Cardiac septum (tissue), 1 donor: ENCODE measurements at places on chromosomes 2 and 18. TPM values are rescaled to one million over a fixed set of nuclear protein-coding genes. Genes with fewer than 3 reads are reported as not detected.

DNA sequence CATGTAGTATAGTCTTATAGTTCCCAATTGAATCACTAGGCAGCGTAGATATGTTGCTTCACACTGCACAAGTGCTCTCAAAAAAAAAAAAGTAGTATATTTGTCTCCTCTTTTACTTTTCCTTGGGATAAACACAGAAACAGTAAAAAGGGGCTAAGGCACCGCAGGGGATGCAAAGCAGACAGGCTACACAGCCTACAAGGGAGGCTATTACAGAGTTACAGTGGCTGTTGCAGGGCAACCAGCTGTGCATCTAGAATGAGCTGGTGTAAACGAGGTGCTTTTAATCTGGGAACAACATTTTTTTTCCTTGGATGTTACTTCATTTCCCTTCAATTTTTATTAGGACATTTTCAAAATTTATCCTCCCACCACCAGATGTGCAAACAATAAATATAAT, 1934.7 kb upstream of the CELF4 start:
- no peak for DNase-seq

DNA sequence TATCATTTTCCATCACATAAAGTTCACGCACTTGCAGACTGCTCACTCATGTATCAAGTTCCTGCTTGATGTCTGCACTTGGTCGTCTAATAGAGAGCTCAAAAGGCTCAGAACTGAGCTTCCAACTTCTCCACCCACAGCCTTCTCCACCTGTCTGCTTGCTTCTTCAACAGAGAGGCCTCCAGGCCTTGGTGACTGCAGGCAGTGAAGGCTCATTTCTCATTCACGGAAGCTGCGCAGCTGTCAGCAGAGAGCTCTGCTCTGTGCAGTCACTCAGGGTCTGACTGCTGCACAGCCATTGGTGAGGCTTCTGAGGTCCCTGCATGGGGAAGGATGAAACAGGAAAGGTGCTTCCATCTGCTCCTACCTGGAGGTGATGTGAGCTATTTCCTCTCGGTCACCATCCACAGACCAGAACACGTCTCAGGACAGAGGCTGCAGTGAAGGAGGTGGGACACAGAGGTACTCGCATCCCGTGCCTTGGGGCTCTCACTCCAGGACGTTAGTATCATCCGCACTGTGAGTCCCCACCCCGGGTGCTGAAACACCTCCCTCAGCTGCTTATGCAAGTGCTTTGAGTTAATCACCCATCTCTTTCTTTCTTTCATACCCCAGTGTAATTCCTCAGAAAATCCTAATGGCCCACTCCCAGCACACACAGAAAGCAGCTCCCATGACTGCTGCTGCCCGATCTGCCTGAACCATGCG, 126.2 kb downstream of the TMEM18 start:
- DNase-seq: no peak

- DNase-seq: no peak
Observed at GRCh38 chr18:8978394-8978793, 124.1 kb upstream of the NDUFV2 start.

GRCh38 chr2:130353291-130354138, 2.3 kb upstream of the PTPN18 start:
- DNase-seq: no peak

- DNase-seq: no peak
Observed at GRCh38 chr2:226137201-226137811, 662.3 kb downstream of the IRS1 start.

DNA sequence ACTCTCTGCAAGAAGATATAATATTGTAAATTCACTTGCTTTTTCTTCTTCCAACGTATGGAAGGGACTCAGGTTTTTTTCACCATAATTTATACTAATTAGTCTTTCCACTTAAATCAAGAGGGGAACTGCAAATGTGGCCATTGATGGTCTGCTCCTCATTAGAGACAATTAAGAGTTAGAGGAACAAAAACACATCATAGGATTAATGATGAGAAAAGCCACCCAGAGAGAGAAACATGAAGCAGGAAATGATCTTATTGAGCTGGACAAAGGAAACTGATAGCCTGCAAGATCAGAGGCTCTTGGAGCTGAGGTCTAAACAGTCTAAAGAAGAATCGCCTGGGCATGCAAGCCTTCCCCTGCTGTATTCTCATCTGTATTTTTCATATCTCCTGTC, 151.2 kb upstream of the NRP2 start:
- no peak for DNase-seq

DNA sequence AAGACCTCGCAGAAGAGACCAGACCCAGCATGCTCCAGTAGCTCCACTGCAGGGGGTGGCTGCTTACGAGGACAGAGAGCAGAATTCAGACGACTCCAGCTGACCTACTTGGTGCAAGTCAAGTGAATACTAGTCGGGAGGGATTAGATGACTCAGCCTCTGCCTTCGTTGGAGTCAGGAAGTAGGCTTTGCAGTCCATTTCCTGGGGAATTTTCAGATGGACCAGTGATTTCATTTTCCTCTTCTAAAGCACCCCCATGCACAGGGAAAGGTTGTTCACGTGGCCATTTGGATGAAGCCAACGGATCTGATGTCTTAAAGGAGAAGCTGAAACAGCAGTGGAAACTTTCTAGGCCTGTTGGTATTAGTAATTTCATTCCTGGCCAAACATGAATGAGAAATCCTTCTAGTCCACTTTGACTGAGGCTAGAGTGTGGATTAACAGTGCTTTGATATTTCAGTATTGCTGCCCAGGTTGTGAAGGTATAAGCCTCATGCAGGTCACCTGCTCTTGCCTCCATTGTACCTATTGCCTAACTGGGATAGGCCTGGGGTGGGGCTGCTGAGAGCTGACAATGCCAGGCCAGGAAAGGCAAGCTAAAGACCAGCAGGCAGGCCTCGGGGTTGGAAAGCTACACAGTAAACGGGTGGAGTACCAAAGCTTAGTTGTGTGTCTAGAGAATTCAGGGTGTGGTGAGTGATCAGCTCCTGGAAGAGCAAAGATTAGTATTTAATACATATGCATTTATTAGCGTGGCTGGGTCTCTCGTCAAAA, 117.6 kb upstream of the FOSL2 start:
- DNase-seq: no peak

DNA sequence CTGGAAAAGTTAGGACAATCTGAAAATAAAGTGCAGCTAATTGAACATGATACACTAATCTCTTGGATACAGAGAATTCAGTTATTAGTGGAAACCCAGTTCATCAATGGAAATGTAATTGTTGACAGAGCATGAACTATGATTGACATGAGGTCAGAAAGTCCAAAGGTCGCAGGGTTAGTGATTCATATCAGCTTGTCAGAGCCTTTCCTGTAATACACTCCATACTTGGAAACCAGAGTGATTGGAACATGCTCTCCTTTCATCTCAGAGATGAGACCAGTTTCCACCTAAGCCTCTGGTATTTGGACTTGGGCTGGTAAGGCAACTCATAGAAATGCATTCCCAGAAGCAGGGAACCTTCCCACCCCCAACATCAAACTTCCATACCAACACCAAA, 8.5 kb upstream of the NCKAP5 start:
- no peak for DNase-seq

DNA sequence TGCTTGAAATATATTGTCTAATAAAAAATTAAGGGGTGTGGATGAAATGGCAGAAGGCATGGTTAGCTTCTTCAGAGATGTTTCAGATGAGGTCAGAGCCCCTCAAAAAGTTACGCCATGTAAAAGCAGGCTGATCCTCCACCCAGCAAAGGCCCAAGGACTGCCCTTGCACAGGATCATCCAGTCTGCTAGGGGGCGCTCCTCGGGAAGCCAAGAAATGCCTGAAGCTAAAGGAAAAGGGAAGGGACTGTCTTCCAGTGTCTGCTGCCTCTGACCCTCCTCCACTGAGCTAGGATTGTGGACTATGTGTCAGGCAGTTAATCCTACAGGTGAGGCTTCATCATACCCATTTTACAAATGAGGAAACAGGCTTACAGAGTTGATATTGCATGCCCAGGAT, 33.8 kb upstream of the TEX51 start:
- no peak for DNase-seq

GRCh38 chr2:26561918-26562810, 79.0 kb downstream of the CIB4 start:
- peak; percentile 75 for DNase-seq

DNA sequence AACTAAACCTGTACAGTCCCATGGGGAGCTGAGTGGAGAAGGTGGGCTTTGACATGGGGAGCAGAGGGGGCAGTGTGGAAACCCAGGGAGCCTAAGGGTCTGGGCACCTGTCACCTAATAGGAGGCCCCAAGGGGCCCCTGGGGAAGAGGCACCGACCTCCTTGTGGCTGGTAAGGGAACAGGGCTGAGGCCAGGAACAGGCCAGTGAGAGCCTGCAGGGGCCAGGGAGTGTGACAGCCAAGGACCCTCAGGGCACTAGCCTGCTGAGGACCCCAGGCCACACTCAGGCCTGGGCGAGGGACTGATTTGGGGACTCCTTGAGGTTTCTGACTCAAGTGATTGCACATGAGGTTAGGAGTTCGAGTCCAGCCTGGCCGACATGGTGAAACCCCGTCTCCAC, 24.5 kb upstream of the ALPP start:
- DNase-seq: no peak

- no peak for DNase-seq
Observed at GRCh38 chr2:171540437-171540836, 18.2 kb downstream of the CYBRD1 start.

DNA sequence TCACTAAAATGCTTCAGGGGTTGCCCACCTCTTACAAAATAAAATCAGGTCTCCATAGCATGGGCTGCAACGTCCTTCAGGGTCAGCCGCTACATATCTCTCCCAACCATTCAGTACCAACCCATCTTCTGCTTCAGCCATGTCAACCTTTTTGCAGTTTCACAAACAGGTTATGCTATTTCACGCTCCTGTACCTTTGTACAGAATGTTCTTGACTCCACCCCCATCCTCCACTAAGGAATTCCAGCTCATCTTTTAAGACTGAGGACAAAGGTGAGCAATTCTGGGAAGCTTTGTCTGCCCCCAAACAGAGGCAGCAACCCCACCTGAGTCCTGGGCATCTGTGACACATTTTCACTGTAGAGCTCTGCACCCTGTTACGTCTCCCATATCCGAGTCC, 8.8 kb upstream of the EVA1A start:
- DNase-seq: no peak

DNA sequence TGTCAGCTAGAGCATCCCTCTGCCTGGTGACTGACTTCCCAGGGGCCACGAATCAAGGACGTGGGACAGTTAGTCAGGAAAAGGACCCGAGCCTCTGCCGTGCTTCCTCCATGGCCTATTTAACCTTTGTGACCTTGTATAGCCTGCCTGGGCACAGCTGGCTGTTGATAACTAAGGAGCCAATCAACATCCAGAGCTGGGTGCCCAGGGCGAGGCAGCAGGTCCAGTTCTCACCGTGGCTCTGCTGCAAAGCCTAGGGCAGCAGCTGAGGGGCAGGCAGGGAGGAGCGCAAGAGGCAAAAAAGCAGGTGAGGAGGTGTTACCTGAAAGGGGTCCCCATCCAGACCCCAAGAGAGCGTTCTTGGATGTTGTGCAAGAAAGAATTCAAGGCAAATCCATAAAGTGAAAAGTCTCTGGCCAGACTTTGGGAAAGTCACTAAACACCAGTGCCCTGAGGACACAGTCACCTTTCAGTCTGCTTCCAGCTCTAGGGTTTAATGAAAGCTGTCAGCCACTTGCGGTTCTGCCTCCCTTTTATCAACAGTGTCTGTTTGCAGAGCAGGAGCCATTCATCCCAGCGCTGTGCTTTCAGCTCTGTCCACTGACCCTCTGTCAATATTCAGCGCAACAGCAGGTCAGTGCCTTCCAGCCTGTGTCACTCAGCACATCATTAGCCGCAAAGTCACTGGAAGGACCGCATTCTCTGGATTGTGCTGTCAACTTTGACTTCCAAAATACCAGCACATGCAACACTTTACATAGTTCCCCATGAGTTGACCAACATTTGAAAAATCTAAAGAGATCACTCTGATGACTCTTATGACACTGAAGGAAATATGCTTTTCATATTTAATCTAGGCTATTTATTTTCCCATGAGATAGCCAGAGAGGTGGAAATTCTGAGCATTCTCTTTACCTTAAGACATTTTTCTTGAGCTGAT, 38.6 kb upstream of the ASAP2 start:
- DNase-seq: no peak

GRCh38 chr2:170362871-170363631, 185.1 kb downstream of the MYO3B start:
- DNase-seq: no peak

- peak; percentile 60 for DNase-seq
Observed at GRCh38 chr2:232878855-232879617, 9.0 kb downstream of the SNORC start.

- no peak for DNase-seq
Observed at GRCh38 chr2:216490061-216490460, 8.6 kb upstream of the RPL37A start.

DNA sequence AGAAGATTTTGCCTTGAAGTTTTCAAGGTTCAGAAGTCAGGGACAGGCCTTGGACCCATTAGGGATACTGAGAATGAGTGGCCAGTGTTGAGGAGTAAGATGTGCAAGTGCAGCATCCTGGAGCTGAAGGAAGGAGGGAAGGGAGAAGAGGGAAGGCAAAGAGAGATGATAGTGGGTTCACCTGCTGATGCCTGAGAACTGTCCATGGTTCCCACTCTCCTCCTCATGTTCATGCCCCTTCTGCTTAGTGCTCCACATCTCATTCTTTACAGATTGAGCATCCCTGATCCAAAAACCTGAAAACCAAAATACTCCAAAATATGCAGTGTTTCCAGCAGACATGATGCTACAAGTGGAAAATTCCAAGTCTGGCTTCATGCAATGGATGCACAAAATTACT, 137.8 kb downstream of the CCDC102B start:
- DNase-seq: no peak

GRCh38 chr2:196995757-196996314, 69.3 kb upstream of the PGAP1 start:
- DNase-seq: no peak

GRCh38 chr2:217918308-217919024, 84.3 kb downstream of the TNS1 start:
- DNase-seq: no peak

- no peak for DNase-seq
Observed at GRCh38 chr2:229335877-229336346, 64.8 kb upstream of the PID1 start.

The DPP10 gene
- 0.13 TPM for total RNA-seq

The ZNF385B gene
- 6.7 TPM for total RNA-seq

The DPY30 gene
- total RNA-seq: 37.2 TPM

The IMP4 gene
- total RNA-seq: 60.7 TPM

The HOXD9 gene
- total RNA-seq: not detected

The MYO5B gene
- 5.2 TPM for total RNA-seq
